ENCODE measurements at places on chromosomes 6 and 20.

GRCh38 chr6:107515955-107516354, 26.0 kb downstream of the SOBP start:
- no peak for DNase-seq

DNA sequence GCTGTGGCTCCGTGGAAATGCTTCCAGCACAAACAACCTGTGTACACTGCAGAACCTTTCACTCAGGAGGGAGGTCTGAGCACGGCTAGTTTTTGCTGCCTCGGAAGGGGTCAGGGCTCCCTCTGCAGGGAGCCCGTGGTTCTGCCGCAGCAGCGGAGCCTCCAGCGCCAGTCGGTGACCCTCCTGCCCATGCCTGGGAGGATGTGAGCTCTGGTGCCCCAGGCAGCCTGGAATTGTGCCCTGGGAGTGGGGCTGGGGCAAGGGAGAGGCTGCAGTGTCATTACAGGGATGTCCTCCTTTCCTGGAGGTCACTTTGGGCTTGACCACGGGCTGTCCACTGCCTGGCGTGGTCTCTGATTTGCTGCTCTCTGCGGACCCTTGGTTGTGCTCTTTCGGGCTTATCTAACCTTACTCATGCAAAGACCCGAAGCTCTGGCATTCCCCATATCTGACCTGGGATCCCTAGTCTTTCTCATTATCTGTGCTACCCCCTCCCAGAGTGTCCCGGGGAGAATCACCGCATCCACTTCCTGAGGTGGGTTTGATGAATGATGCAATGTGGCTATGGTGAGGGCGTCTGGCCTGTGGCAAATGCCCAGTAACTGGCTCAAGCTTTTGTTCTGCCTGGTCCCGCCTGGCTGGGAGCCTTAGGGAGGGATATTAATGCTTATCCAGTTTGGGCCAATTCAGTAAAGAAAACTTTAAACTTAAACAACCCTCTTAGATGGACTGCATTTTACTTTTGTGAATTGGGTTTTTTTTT, 59.6 kb upstream of the TAGAP start:
- peak; percentile 77 for DNase-seq

GRCh38 chr6:11486486-11486885, 51.1 kb upstream of the TMEM170B start:
- DNase-seq, result no peak

DNA sequence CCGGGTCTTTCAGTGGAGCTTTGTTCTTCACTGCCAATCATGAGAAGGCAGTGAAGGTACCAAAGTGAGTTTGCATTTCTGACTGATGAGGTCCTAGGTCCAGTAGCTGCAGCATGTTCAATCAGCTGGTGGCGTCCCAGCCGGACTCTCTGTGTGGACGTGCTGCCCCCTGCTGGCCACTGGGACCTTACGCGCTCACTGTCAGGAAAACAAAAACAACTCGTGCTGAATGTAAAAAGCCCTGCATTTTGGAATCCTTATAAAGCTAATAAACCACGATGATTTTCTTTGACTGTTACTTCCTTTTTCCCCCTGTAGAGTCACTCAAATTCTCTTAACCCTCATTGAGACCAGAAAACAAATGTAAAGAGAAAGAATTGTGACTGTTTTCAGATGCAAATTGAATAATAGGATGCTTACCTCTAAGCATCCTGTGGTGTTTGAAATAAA, 4.9 kb upstream of the CD24 start:
- DNase-seq, result peak; percentile 93

- DNase-seq, result no peak
These were observed 811.1 kb downstream of the EYS start for GRCh38 chr6:64895945-64896344.

All from right forelimb (tissue), 1 donor.